ENCODE measurements at places on chromosomes 2 and 18. TPM values are rescaled to one million over a fixed set of nuclear protein-coding genes. Genes with fewer than 3 reads are reported as not detected.

Gene SNRNP200
- 235 TPM for total RNA-seq

Gene DNER
- total RNA-seq, result 0.91 TPM

Gene TMEM17
- 5.9 TPM for total RNA-seq

Gene POTEJ
- 0.19 TPM for total RNA-seq

Gene DSC2
- total RNA-seq, result 94.1 TPM

Gene AFTPH
- total RNA-seq, result 26.6 TPM

Gene PCARE
- total RNA-seq, result not detected

Gene TRAPPC12
- 121 TPM for total RNA-seq

Gene ATP6V1C2
- 0.19 TPM for total RNA-seq

Gene TDRD15
- total RNA-seq, result 0.04 TPM

Gene WDPCP
- total RNA-seq, result 14.1 TPM

Gene RAX
- total RNA-seq, result not detected

Gene SERPINB11
- not detected for total RNA-seq

Gene PASK
- 57.1 TPM for total RNA-seq

Gene STK17B
- 3.6 TPM for total RNA-seq
